ENCODE measurements at places on chromosomes 13 and 19.

- DNase-seq: no peak
Measured at GRCh38 chr19:46426506-46427162, 2.1 kb downstream of the PNMA8C start.

GRCh38 chr13:104993708-104994107 is 1541.8 kb downstream of the EFNB2 start:
- no peak for DNase-seq

DNA sequence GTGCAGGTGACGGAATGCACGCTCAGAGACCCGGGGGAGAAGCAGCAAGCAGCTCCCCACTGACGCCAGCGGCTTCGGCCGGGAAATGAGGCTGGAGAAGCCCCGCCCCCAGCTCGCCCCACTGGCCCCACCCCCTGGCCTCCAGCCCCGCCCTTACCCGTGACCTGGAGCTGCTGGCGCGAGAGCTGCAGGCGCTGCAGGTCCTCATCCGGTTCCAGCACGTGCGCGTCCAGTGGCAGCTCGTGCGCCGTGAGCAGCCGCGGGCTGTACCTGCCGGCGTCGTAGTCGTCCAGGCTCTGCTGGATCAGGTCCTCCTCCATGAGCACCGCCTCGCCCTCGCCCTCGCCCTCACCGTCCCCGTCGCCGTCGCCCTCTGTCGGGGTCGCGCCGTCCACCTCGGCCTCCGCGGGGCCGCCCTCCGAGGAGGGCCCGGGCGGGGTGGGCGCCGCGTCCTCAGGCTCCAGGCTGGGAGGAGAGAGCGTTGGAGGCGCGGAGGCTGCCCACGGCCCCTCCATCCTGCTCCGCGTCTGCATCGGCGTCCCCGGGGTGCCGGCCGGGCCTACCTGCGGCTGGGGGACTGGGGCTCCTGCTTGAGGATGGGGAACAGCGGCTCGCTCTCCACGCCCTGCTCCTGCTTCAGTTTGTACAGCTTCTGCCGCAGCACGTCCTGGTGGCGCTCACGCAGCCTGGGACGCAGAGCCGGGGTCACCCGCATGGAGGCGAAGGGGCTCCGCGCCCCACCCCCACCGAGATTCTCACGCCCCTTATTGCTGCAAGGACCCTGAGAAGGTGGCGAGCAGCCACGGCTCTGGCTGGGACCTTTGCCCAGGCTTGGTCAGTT is 6.4 kb upstream of the TBXA2R start:
- no peak for DNase-seq

- no peak for DNase-seq
Measured at GRCh38 chr13:28710161-28710560, 8.6 kb downstream of the SLC46A3 start.

- DNase-seq: no peak
Measured at GRCh38 chr19:694481-695351, 536 bp downstream of the PRSS57 start.

DNA sequence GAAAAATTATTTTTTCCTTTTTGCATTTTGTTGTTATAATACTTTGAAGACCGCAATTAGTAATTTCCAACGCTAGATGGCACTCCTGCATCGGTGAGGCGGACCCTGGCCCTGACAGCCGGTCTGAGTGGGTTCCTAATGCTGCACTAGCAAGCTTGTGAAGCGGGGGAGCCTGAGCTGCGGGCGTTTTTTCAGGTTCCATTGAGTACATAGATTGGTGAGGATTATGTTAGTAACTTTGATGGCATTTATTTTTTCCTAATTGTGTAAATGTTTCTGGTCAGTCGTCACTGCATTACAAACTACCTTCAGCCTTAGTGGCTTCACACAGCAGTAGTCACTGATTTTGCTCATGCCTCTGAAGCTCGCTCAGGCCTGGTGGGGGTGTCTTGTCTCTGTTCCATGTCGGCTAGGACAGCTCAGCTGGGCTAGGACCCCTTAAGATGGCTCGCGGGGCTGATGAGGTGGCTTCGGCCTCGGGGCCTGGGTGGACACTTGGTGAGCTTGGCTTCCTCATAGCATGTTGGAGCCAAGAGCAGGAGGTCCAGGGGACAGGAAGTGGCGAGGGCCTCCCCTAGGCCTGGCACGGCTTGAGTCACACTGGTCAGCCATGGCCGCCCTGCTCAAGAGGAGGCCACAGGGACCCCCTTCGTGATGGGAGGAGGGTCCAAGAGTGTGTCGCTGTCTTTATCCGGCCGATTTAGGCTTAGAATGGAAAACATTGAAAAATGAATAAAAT is 25.0 kb downstream of the ERCC5 start:
- no peak for DNase-seq

GRCh38 chr19:28316464-28316863 is 896.5 kb downstream of the UQCRFS1 start:
- no peak for DNase-seq

GRCh38 chr13:40376296-40376849 is 290.1 kb downstream of the FOXO1 start:
- DNase-seq: no peak

DNA sequence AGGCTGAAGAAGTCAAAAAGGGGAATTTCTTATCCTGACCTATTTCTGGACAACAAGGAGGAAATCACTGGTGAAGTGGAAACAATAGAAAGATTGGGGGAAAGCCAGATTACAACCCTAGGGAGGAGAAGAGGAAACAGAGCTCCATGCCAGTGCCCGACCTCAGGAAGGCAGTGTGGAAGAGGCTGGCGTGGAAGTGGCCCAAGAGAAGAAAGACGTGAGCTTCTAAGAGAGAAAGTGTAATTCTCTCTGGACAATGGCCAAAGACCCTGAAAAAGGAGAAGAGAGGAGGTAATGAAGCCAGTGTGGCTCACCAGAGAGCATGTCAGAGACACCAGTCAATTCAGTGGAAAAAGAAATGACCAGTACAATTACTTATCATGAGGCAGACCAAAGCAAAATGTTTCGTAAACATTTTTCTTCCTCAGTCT is 52.6 kb upstream of the URAD start:
- DNase-seq: no peak

DNA sequence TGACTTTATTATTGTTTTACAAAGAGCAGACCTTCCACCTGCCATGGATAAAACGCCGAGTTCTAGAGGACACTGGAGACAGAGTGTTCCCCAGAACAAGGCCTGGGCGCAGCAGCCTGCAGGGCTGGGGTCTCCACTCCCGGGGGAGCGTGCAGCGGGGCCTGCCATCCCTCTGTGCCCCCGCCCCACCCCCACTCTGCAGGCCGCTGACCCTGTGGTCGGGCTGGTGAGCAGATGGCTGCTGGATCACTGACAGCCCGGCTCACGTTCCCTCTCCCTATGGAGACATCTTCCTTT is 8.6 kb upstream of the PTBP1 start:
- DNase-seq: no peak

GRCh38 chr13:92175330-92175729 is 776.9 kb downstream of the GPC5 start:
- no peak for DNase-seq

DNA sequence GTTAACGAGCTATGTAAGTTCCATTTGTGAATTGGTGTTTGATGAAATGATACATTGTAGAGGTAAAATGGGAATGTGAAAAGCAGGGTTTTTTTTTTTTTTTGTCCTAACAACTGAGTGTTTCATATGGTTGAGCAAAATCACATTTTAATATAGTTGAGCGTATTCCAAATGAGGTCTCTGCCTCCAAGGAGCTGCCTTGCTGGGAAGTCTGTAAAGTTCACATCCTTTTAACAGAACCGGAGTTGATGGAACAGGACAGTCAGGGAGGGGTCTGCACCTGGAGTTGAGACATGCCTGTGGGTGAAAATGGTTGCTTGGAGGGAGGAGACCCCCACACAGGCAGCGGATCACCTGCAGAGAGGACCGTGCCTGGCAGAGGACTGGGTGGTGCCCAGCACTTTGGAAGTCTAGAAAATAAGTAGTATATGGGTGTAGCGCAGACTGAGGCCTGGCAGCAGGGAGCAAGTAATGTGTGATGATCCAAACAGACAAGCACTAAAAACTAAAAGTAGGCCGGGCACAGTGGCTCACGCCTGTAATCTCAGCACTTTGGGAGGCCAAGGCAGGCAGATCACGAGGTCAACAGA is 75.2 kb upstream of the UBAC2 start:
- no peak for DNase-seq

DNA sequence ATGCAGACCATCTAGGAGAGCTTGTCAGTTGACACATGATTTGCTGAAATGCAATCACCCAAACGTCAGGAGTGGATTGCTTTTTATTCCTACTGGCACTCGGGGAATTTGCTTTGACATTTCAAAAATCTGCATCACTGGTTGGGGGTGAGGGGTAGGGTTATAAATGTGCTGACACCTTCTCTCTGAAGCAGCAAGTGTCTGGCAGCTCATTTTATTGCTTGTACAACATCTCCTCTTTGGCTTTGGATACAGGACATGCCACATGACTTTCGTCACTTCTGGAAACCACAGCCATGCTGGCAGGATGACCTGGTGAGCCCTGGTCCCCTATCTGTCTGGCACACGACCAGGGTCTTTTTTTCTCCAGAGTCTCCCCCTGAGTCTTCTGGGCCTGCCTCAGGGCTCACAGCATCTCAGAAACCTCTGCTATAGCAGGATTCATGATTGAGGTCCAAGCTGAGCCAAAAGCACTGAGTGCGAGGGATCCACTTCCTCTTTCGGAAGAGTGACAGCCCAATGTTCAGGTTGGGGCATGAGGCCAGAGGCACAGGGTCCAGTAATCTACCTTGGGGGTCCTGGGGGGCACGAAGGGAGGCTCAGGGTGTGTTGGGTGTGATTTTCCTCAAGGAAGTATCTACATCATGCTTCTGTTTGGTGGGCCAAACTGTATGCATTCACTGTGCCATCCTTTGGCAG is 60.1 kb downstream of the HSPH1 start:
- DNase-seq: no peak

- DNase-seq: no peak
Measured at GRCh38 chr13:93227280-93227877, 772 bp downstream of the GPC6 start.

DNA sequence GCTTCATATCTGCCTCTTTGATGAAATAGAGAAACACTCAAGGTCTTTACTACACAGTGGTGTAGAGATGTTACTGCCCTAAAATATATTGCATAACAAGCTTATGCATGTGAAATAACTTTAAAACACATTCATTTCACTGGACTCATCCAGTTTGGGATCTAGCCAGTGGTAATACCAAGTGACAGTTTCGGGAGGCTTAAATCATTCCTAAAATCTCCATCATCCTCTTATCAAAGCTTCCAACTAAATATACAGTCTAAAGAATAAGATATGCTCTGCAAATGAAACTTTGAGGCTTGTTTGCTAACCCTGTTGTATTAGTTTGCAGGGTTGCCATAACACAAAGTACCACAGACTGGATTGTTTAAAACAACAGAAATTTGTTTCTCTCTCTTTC is 52.8 kb downstream of the THSD1 start:
- DNase-seq: no peak
